HuH-7 (cell line): ENCODE measurements at places on chromosomes 13 and 19.
A peak's percentile ranks its signal among the peaks of the same experiment; 100 is the strongest.

DNA sequence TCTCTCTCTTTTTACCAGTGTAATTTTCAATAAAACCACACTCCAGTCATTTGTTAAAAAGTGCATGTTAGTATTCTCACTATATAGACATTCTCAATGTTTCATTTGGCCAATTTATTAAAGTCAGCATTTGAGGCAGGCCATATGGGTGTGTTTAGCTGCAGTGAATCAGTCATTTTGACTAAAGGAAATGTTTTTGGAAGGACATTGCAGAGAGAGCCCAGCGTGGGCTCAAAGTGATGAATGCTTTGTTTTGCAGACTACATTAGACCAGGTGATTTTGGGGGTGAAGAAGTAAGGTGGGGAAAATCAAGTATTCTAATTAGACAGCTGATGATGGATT, 116.7 kb downstream of the POSTN start:
- no peak for DNase-seq

DNA sequence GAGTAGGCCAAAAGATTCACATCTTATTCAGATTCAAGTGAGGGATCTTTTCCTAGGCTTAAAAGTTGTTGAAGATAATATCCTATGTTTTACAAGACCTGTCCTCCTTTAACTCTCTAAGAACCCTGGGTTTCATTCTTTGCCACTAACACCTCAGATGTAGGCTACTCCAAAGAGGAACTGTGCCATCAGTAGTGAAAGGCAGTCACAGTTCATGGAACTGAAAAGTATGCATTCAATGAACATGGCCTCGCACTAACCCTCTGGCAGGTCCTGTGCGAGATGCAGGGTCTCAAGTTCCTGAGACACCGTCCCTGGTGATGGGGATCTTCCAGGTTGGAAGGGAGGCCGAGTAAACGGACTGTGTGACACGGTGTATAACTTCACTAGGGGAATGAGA, 4.3 kb downstream of the LGALS14 start:
- no peak for DNase-seq

- no peak for DNase-seq
Observed at GRCh38 chr13:97191142-97191541, 31.0 kb upstream of the MBNL2 start.

DNA sequence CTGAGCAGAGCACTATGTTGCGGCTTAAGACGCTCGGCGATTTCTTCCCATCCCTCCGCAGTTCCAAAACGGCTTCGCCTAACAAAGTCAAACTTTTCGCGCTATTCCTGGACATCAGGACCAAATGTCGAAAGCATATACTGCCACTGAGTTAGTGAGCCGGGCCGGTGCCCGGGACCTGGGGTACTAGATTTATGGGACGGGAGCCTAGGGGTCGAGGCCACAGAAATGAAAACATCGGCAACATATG, 699 bp downstream of the RCBTB2 start:
- no peak for DNase-seq

- no peak for DNase-seq
Observed at GRCh38 chr13:67303661-67304333, 73.7 kb upstream of the PCDH9 start.

DNA sequence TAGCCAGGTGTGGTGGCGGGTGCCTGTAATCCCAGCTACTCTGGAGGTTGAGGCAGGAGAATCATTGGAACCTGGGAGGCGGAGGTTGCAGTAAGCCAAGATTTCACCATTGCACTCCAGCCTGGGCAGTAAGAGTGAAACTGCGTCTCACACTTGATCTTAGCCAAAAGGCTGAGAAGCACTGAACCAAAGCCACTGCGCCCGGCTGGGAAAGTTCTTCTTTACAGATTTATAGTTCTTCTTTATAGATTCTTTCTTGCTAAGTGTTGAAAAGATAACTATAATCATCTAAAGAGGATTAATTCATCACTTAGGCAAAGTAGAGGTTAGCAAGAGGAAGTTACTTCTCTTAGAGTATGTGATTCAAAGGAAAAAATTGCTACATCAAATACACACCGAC, 11.1 kb downstream of the ZNF417 start:
- no peak for DNase-seq

GRCh38 chr13:48232420-48233045, 473 bp upstream of the ITM2B start:
- no peak for DNase-seq

DNA sequence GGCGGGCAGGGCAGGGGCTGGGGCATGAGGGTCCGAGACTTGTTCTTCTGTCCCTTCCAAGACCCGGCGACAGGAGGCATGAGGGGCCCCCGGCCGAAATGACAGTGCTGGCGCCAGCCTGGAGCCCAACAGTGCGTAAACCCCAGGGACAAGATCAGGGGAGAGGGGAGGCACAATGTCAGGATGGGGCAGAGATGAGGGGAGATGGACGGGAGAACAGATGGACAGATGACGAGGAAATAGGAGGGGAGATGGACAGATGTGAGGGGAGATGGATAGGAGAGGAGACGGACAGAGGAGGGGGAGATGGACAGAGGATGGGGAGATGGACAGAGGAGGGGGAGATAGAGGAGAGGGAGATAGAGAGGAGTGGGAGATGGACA, 518 bp downstream of the FLT3LG start:
- DNase-seq, result no peak

DNA sequence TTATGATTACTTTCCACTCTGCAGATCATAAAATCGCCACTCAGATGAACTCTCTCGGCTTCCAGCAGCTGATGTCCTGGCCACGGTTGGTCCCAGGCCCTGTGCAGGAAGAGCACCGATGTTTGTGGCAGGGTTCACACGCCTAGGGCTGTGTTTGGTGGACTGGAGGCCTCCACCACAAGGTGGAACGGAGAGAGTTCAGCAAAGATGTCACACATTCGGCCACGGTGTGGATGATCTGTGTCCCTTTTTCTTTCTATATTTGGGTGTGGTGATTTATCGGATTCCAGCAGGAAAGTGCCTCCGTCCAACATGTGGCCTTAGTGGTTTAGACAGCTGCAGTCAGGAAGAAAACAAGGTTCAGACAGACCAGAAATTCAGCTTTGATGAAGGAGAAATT, 521 bp upstream of the SHISA2 start:
- DNase-seq, result no peak

- DNase-seq, result no peak
Observed at GRCh38 chr19:13417054-13417453, 89.2 kb downstream of the CACNA1A start.

DNA sequence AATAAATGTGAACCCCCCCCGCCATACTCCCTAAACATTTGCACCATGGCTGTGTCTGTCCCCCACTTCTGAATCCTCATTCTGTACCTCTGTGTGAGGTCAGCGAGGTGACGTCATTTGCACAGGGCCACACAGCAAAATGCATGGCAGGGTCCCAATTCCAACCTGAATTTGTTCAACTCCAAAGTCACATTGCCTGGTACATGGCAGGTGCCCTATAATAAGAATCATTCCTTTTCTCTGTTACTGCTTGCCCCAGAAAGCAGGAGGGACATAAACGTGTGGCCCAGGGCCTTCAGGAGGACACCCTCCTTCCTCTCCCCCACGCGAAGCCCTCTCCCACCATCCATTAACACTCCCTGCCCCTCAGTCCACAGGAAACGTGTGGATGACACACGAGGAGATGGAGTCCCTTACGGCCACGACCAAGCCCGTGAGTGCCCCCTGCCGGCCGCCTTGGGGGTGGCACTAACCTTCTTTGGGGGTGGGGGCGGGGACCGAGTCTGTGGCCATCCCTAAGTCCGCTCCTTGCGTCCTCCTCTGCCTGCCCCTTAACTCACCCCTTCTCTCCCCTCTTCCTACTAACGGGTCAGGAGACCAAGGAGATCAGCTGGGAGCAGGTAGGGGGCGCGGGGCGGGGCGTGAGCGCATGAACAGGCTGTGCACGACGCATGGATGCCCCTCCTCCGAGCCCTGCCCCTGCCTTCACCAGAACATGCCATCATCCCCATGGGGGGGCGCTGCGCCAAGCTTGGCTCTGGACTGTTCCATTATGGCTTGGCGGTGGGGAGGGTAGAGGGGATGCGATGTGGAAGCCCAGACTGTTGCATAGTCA, 9.4 kb downstream of the HRC start:
- peak; percentile 92 for DNase-seq

GRCh38 chr19:49820125-49820524, 2.0 kb downstream of the MED25 start:
- DNase-seq, result no peak

- DNase-seq, result no peak
Observed at GRCh38 chr19:58346961-58347929, 6.0 kb downstream of the A1BG start.

- DNase-seq, result no peak
Observed at GRCh38 chr19:18419699-18420460, 682 bp downstream of the SSBP4 start.

- DNase-seq, result no peak
Observed at GRCh38 chr19:15101479-15102082, 5.6 kb upstream of the SYDE1 start.

GRCh38 chr13:104733427-104733826, 1667.2 kb upstream of the SLC10A2 start:
- no peak for DNase-seq

GRCh38 chr13:44267203-44267602, 106.4 kb upstream of the SERP2 start:
- no peak for DNase-seq

DNA sequence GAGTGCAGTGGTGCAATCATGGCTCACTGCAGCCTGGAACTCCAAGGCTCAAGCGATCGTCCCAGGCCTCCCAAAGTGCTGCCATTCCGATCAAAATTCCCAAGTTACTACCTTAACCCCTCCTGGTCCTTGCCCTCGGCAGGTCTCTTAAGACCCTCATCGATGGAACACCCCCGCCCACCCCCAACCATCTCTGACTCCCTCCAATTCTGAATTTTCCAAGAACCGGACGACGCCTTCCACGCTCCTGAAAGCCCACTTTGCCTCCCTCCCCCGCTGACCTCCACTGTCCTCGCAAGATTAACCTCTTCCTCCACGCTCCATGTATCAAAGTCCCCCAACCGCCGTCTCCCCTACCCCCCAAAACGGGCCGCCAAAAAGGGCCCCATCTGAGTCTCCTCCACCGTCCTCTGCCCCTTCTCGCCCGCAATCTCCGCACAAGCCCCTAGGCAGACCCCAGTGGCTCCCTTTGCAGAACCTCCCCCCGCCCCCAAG, 539 bp downstream of the DAPK3 start:
- no peak for DNase-seq

DNA sequence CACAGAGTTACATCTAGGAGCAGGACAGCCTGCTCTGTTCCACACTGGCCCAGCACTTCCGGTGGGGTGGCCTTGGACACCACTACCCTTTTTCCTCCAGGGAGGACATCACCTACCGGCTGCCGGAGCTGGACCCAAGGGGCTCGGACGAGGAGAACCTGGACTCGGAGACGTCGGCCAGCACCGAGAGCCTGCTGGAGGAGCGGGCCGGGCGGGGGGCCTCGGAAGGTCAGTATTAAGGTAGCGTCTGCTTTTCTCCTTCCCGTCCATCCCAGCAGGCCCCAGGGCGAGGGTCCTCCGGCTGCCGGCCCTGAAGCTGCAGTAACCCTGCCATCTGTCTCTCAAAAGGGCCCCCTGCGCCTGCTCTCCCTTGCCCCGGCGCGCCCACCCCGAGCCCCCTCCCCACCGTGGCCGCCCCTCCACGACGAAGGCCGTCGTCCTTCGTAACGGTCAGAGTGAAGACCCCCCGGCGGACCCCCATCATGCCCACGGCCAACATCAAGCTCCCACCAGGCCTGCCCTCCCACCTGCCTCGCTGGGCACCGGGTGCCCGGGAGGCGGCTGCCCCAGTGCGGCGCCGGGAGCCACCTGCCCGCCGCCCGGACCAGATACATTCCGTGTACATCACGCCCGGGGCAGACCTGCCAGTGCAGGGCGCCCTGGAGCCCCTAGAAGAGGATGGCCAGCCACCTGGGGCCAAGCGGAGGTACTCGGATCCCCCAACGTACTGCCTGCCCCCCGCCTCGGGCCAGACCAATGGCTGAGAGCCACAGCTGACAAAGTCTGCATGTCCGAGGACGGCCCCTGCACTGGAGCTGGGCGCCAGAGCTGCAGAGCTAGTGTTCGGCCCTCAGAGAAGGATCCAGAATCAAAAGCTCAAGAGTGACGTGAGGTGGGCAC, 3.4 kb upstream of the USE1 start:
- DNase-seq, result no peak

GRCh38 chr13:41299316-41300094, 11.6 kb upstream of the NAA16 start:
- no peak for DNase-seq
